ENCODE measurements at places on chromosomes 7 and 10.

- DNase-seq, result peak; percentile 20
Observed at GRCh38 chr10:100878291-100878910, 34.4 kb upstream of the SLF2 start.

- DNase-seq, result no peak
Observed at GRCh38 chr7:22426463-22427094, 69.6 kb upstream of the RAPGEF5 start.

DNA sequence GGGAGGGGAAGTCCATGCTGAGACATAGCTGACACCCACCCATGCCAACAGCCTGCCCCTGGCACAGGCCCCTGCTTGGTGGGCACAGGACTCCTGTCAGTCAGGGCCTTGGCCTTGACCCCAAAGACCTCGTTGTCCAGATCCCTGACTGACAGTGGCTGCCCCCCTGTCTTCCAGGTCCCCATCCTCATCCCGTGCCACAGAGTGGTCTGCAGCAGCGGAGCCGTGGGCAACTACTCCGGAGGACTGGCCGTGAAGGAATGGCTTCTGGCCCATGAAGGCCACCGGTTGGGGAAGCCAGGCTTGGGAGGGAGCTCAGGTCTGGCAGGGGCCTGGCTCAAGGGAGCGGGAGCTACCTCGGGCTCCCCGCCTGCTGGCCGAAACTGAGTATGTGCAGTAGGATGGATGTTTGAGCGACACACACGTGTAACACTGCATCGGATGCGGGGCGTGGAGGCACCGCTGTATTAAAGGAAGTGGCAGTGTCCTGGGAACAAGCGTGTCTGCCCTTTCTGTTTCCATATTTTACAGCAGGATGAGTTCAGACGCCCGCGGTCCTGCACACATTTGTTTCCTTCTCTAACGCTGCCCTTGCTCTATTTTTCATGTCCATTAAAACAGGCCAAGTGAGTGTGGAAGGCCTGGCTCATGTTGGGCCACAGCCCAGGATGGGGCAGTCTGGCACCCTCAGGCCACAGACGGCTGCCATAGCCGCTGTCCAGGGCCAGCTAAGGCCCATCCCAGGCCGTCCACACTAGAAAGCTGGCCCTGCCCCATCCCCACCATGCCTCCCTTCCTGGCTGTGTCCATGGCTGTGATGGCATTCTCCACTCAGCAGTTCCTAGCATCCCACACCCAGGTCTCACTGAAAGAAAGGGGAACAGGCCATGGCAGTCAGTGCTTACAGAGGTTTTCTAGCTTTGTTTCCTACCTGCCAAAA, 197.2 kb downstream of the EBF3 start:
- DNase-seq, result no peak

DNA sequence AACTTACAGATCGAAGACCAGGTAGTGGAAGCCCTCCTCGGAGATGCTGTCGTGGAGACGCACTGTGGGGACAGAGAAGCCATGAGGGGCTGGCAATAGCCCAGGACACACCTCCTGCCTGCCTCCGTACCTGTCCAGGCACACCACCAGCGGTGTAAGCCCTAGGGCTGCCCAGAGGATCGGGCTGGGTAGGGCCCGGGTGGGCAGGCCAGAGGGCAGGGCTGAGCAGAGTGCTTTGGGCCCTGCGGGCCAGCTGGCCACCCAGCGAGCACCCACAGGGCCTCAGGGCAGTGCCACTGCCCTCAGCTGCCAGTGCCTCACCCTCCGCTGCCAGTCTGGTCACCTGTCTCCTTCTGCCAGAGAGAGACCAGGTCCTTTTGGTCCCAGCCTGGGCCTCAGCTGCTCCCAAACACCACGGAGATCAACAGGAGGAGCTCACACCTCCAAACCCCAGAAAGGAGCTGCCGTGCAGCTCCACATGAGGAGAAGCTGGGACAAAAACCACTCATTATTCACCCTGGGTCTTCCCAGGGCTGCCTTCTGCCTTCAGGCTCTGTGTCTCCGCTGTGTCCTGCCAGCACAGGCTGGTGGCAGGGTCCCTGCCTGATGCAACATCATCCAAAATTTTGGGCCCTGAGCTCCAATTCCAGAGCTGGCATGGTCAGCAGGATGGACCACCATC, 58.2 kb downstream of the YKT6 start:
- DNase-seq, result no peak

DNA sequence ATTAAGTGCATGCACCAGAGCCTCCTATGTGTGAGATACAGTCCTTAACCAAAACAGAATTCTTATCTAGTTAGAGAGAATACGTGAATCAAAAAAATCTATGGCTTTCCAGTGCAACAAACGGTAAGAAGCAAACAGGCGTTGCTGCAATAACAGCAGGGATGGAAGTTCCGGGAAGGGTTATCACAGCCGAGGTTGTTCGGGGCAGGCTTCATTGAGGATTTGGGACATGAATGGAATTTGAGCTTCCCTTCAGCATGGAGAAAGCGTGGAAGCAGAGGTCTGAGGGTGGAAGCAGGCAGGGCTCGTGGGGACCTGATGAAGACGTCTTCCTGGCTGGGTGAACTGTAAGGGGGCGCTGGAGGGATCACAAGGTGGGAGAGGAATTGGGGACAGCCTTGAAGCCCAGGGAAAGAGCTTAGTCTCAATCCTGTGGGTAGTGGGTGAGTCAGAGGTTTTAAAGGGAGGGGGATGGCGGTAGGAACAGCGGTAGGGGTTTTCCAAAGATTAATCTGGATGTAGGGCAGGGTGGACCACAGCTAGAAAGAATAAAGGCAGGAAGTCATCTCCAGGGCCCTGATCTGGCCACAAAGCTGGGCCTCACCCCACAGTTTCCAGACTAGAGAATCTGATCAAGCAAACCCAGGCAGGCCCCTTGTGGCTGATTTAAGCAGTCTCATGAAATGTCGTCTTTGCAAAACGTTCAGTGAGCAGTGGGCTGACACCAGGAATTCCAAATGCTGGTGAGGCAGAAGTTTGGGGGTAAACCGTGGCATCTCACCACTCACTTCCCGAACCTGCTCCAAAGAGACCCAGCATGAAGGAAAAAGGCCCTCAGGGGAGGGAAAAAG, 65.1 kb downstream of the CALML3 start:
- no peak for DNase-seq

- no peak for DNase-seq
Observed at GRCh38 chr10:74871595-74872382, 45.4 kb downstream of the KAT6B start.

GRCh38 chr10:34721208-34721840, 93.8 kb downstream of the PARD3 start:
- no peak for DNase-seq

GRCh38 chr7:38795593-38795992, 113.4 kb downstream of the VPS41 start:
- no peak for DNase-seq

DNA sequence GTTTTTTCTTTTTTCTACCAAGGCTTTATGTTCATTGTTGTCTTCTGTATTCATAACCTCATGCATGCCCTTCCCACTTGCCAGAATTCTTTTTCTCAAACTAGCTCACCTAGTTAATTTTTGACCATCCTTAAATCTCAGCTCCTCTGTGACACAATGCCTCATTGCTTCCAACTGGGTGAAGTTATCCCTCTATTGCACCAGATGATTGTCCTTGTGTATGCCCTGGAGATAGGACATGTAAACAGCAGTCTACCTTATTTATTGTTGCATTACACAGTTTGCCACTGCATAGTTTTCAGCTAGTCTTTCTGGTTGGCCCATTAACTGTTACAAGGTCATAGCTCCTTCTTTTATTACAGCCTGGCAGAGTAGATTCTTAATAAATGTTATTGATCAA, 763.1 kb upstream of the COBL start:
- DNase-seq, result no peak

DNA sequence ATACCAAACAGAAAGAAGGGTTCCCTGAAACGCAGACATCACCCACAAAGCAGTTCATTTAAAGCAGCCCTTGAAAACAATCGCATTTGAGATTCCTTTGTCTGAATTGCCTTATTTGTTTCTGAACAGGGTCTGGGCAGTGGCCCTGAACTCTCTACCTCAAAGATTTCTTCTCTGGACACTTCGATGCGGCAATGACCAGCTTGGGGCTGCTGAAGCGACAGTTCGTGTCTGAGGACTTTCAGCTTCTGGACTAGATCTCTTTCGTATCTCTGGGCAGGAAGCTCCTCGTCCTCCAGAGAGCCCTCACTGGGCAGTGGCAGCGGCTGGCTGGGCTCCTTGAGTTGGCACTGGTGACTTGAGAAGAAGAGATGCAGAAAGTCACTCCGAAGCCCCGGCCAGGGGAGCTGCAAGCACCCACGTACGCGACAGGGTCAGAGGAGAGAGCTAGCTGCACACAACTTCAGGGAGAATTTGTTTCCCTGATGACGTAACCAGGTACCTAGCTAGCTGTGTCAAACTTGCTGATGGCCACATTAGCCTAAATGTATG, 96.3 kb downstream of the SMURF1 start:
- no peak for DNase-seq

- no peak for DNase-seq
Observed at GRCh38 chr10:14594878-14595525, 179.7 kb downstream of the FAM107B start.

DNA sequence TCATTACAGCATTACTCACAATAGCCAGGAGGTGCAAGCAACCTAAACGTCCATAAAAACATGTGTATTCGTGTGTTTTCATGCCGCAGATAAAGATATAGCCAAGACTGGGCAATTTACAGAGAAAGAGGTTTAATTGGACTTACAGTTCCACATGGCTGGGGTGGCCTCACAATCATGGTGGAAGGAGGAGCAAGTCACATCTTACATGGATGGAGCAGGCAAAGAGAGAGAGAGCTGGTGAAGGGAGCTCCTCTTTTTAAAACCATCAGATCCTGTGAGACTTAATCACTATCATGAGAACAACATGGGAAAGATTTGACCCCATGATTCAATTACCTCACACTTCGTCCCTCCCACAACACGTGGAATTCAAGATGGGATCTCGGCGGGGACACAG, 33.0 kb downstream of the PDLIM1 start:
- no peak for DNase-seq

GRCh38 chr7:44961844-44962482, 16.9 kb downstream of the MYO1G start:
- no peak for DNase-seq

DNA sequence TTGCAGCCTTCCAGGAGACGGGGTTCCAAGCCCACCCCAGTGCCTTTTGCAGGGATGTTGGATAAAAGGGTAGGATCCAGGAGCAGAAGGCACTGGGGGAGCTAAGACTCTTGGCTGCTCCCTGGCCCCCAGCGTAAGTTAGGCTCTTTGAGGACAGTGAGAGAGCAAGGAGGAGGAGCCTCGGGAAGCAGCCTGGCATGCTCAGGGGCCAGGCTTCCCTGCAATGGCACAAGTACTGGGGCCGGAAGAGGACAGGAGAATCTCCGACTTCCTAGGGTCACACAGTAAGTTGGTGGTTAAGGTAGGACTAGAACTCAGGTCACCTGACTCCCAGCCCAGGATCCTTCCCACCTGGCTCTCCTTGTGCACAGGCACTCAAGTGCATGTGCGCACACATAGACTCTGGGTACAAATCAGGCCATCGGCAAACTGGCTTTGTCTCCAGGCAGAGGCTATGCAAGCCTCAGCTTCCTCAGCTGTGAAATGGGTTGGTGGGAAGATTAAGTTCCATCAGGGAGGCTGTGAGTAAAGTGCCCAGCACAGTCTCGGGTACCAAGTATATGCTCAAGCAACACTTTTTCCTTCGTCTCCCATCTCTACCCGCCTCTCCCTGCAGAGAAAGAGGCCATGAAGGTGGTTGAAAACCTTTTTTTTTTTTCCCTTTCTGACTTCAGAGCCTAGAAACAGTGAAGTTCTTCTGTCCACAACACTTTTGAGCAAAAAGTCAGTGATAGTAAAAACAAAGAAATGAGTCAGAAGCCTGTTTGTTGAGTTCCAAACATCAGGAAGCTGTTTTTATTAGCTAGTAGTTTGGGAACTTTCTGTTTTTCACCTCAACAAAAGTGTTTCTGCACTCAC, 79.1 kb downstream of the NEURL1 start:
- DNase-seq, result no peak

GRCh38 chr10:88411772-88412349, 171.3 kb downstream of the RNLS start:
- no peak for DNase-seq

- DNase-seq, result no peak
Observed at GRCh38 chr7:125347269-125347668, 417.6 kb upstream of the POT1 start.

GRCh38 chr10:132434405-132435005, 37.5 kb downstream of the PWWP2B start:
- no peak for DNase-seq

DNA sequence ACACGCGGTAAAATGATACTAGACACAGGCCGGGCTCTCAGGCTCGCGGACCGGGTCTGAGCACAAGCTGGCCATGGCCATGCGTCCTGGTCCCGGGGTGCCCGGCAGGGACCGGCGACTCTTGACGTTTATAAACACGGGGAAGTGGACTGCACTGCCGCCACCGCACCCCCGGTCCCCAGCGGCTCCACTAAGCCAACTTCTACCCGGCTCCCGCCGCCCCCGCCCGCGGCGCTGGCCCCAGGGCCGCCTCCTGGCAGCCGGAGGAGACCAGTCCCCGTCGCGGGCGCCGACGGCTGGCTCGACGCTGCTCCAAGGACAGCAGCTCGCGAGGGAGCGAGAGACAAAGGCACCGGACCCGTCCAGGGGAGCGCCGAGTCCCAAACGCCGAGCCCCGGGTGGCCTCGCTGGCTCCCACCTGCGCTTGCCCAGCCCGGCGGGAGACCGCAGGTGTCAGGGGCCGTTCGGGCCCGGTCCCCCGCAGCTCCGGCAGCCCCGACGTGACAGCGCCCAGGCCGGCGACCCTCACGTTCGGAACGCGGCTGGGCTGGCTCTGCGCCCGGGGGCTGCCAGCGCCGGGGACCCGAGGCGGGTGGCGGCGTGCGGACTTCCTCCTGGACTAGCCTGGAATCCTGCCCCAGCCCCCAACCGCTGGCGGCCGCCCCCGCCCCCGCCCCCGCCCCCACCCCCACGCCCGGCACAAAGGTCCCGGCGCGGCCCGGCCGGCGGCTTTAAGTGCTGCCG, 517 bp downstream of the ITGB1 start:
- no peak for DNase-seq

- no peak for DNase-seq
Observed at GRCh38 chr7:89247207-89247606, 451.7 kb upstream of the TEX47 start.

- DNase-seq, result no peak
Observed at GRCh38 chr10:114547514-114547913, 110.6 kb downstream of the ABLIM1 start.

DNA sequence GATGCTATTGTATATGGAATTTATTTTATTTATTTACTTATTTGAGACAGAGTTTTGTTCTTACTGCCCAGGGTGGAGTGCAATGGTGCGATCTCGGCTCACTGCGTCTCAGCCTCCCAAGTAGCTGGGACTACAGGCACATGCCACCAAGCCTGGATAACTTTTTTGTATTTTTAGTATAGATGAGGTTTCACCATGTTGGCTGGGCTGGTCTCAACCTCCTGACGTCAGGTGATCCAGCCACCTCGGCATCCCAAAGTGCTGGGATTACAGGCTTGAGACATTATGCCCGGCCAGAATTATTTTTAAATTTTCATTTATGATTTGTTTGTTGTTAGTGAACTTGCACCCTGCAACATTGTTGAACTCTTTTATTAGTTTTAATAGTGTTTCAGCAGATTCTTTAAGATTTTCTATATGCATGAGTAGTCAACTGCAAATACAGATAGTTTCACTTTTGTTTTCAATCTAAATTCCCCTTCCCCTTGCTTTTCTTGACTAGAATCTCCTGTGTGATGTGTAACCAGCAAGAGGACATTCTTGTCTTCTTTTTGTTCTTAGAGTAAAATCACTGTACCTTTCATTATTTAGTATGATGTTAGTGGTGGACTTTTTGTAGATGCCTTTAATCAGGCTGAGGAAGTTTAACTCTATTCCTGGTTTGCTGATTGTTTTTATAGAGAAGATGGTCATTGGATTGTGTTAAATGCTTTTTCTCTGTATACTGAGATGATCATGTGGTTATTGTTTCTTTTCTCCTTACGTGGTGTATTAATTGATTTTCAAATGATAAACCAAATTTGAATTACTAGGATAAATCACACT, 27.8 kb downstream of the ZNF33A start:
- no peak for DNase-seq

Data from NCI-H1105 (cell line).